CD4-positive, alpha-beta T cell treated with Interferon alpha-2 for 1 hour (primary cell): ENCODE measurements at places on chromosomes 6 and 20.
A peak's percentile ranks its signal among the peaks of the same experiment; 100 is the strongest.

DNA sequence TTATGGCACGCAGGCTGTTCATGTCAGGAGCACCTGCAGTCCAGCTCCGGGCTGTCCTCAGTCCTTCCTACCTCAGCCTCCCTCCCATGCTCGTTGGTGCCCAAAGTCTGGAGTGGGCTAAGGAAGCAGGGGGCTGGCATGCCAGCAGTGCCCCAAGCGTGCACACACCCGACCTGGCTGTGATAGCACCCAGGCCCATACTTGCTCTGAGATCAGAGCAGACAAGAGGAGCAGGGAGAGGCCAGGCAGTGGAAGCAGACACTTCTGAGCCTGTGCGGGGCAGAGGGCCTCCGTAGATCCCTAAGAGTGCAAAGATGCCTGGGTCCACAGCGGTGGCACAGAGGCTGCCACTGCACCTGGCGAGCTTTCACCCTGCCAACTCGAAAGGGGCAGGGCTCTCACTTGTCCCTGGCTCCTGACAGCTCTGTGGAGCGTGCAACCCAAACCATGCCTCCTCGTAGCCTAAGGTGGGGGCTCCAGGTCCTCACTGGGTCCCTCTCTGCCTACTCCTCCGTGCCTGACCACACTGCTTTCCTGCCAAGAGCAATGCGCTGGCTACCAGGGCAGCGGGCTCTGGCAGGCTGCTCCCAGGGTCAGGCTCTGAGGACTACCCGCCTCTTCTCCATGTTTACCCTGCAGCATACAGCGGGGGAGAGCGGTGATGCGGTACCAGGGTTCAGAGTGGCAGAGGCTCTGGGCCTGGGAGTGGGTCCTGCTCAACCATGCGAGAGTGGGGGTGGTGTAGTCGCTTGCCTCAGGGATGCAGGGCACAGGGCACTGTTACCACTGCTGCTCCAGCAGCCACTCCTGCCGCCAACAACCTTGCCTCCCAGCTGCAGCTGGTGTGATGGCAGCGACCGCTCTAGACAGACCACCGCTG, 59.5 kb downstream of the MANEA start:
- DNase-seq = no peak

DNA sequence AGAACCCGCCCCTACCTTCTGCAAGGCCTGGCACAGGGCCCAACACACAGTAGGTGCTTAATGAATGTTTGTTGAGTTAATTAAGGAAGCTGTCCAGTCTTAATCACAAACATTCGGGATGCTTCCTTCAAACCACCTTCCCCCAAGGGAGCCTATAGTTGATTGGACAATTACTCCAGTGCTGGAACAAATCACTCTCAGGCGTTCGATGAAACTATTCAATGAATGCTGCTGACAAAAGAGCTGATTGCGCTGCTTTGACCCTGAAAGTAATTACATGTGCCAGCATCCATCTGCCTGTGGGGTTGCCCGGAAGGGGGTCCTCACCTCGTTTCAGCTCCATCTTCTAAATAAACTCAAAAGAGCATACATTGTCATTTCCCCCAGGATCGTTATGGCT, 112.0 kb upstream of the SRSF6 start:
- DNase-seq = no peak

- DNase-seq = no peak
Observed at GRCh38 chr6:121437851-121438651, 2.6 kb downstream of the GJA1 start.

GRCh38 chr6:46029602-46030001, 13.9 kb upstream of the CLIC5 start:
- DNase-seq = no peak

GRCh38 chr6:89944826-89945407, 50.6 kb downstream of the GJA10 start:
- no peak for DNase-seq

DNA sequence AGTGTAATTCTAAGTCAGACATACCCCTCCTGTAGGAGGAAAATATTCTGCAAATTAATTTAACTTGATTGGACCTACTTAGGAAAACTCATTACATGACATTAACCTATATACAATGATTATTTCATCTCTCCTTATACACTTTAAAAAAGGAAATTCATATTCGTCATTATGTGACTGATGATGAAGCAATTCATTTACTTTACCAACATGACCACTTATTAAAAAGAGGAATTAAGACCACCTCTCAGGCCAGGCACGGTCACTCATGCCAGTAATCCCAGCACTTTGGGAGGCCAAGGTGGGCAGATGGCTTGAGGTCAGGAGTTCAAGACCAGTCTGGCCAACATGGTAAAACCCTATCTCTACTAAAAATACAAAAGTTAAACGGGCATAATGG, 11.6 kb downstream of the AKIRIN2 start:
- no peak for DNase-seq

- no peak for DNase-seq
Observed at GRCh38 chr6:4291453-4292403, 156.4 kb upstream of the ECI2 start.

DNA sequence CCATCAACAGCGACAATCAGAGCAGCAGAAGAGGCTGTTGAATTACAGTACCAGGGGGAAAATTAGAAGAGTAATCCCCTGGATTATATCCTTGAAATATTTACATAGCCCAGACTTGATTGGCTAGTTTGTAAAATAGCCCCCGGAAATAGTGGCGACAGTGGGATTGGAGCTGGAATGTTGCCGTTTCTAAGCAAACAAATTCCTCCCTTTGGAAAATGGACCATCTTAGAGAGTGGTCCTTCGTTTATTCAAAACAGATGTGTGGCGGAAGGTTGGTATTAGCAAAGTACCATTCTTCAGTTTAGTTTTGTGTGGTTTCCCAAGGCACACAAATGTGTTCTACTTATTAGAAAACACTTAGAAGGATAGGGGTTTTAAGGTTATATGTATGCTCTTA, 4.5 kb upstream of the EPB41L2 start:
- no peak for DNase-seq

DNA sequence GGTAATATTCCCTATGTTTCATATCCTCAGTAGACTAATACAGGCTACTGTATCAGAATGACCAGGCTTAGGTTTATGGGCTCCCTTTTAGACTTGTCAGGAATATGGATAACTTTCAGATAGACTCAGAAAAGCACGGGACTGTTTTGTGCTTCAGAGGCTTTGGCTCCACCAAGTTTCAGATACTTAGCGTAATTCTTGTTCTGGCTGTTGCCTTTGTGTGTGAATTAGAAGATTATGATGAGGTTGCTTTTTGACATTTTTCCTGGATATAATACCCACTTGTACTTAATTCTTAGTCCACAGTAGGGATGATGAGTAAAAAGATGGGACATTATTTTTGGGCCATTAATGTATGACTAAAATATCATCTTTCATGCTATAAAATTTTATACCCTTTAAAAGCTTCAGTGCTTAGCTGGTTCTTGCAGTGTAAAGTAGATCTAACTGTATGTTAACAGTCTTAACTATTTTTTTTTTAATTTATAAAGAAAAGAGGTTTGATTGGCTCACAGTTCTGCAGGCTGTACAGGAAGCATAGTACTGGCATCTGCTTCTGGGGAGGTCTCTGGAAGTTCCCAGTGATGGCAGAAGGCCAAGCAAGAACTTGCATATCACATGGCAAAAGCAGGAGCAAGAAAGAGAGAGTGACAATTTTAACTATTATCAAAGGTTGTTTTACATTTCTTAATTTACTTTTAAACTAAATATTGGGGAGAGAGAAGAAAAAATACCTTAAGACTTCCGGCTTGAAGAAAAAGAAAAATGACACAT, 120.7 kb downstream of the ZFAND3 start:
- DNase-seq = no peak

- DNase-seq = no peak
Observed at GRCh38 chr6:40805336-40805735, 218.2 kb upstream of the LRFN2 start.

DNA sequence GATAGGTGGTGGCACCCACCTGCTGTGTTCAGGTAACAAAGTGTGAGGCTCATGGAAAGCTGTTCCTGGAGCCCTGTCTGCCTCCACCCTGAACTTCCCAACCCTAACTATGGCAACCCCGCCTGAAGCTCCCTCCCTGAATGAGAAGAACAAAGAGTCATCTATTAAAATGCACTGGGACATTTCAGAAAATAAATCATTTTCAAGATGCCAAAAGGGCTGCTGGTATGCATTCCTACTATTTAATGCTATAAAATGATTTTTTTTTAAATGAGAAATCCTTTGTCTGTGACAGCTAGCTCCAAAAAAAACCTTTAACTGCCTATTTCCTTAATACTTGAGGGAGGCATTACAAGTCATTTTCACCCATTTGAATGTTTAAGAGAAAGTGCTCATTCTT, 84.3 kb upstream of the MRPS10 start:
- DNase-seq = no peak

GRCh38 chr20:44731657-44732056, 14.0 kb upstream of the KCNK15 start:
- no peak for DNase-seq

- DNase-seq = no peak
Observed at GRCh38 chr6:43491750-43492661, 14.6 kb downstream of the TJAP1 start.

DNA sequence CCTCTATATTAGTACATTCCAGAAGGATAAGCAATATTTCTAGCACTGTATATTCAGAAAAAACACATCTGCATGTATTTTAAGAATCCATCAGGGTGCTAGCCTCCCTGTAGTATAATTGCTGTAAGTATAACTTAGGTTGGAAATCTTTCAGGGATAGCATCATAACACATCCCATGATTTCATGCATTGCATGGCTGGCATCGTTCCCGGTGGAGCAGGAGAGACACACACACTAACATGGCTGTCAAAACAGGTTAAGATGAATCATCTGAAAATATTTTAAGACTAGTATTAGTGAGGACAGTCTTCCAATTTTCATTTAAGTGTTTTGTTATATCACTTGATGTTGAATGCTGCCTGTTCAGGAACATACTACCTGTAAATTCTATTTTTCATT, 32.1 kb upstream of the CENPW start:
- no peak for DNase-seq

GRCh38 chr20:33239979-33240736, 4.4 kb downstream of the BPIFA1 start:
- no peak for DNase-seq

DNA sequence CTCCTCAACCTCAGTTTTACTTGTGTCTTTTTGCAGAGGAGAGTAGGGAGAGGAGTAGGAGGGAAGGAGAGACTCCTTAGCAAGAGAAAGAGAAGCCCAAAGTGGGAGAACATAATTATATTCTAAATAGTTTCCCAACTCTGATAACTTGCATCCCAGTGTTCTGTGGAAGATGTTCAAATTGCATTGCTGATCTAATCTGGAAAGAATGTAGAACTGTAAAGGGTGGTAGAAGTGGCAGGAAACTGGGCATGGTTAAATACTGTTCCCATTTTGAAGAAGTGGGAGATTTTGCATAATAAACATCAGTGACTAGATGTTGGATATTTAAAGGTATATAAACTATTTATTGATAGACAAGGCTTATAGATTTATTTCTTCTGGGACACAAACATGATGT, 42.6 kb upstream of the HMGN3 start:
- DNase-seq = no peak

GRCh38 chr20:35508493-35509218, 20.8 kb downstream of the C20orf173 start:
- DNase-seq = no peak

DNA sequence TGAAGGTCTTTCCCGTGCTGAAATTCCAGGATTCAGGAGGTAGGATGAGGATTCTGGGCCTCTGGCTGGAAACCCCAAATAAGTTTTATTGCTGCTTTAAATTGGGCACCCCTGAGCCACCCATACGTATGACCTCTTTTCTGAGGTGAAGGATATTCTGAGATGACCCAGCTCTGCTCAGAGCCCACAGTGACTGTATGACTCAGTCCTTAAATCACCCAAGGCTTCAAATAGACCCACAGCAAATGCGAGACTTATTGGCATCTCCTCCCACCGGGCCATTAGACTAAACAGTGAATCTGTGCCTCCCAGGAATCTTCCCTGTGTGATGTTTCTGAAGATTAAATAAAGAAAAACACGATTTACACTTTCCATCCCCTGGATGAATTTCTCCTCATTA, 9.5 kb downstream of the SIRPG start:
- no peak for DNase-seq

- DNase-seq = no peak
Observed at GRCh38 chr20:57223648-57224489, 42.6 kb downstream of the BMP7 start.

DNA sequence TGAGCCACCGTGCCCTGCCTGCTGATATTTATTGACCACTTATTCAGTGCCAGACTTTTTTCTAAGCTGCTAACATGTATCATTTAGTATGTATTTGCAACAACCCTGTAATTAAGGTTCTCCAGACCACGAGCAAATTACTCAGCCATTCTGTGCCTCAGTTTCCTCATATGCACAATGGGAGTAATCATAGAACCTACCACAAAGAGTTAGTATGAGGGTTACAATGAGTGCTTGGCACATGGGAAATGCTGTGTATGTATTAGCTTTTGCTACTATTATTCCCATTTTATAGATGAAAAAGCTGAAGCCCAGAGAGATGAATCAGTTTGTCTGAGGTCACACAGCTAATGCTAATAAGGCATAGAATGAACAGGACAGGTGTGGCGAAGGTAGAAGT, 20.0 kb upstream of the SLC9A8 start:
- DNase-seq = no peak

GRCh38 chr20:62765432-62766070, 30.7 kb upstream of the MRGBP start:
- DNase-seq = no peak

- no peak for DNase-seq
Observed at GRCh38 chr6:37491171-37491829, 8.4 kb downstream of the CCDC167 start.

DNA sequence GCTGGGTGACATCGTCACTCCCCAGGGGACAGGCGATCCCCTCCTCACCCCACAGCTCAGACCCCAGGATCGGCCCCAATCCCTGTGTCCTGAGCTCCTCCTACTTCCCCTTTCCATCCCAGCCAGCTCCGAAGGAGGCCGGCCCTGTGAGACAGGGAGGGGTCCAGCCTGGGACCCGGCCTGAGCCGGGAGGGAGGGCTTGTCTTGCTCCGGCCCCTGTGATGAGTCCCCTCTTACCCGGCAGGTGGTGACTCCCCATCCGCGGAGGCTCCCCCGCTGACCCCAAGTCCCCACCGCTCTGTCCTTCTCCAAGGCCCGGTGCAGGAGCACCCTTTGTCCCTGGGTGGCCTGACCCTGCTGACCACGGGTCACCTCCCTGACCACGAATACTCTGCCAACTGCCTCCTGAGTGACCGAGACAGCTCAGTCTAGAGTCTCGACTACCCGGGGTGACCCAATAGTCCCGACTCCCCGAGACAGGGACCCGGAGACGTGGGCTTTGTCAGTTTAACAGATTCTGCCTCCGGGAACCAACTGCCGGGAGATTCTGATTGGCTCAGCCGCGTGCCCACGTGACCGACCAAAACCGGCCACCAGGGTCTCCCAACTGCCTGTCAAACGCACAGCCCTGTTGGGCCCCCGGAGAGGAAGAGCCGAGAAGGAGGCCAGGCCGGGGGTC, 187.4 kb upstream of the PROKR2 start:
- DNase-seq = no peak

GRCh38 chr20:63442100-63442493, 30.4 kb downstream of the KCNQ2 start:
- DNase-seq = peak; percentile 54

GRCh38 chr6:17866876-17867444, 120.5 kb downstream of the KIF13A start:
- no peak for DNase-seq

GRCh38 chr20:16711661-16712258, 18.1 kb upstream of the SNRPB2 start:
- no peak for DNase-seq
